GM13976 (cell line): ENCODE measurements at places on chromosomes 11 and 22.

GRCh38 chr11:130710497-130711012 is 205.7 kb downstream of the SNX19 start:
- no peak for DNase-seq

- DNase-seq, result peak; percentile 39
Measured at GRCh38 chr11:36356201-36356600, 60.1 kb downstream of the PRR5L start.

DNA sequence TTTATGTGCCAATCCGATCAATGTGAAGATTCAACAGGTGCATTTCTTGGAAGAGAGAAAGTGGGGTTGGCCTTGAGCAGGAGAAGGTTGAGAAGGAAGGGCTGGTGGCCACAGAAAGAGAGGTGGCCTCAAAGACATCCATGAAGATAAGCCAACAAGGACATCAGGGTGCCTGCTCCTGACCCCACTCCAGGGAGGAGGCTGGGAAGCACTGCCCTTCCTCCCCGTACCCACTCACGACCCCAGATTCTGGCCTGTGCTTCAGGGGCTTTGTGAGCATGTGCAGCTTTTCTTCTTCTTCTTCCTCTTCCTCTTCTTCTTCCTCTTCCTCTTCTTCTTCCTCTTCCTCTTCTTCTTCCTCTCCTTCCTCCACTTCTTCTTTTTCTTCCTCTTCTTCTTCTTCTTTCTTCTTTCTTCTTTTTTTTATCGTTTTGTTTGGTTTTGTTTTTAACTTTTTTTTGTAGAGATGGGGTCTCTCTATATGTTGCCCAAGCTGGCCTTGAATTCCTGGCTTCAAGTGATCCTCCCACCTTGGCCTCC is 30.3 kb downstream of the DKK3 start:
- no peak for DNase-seq

DNA sequence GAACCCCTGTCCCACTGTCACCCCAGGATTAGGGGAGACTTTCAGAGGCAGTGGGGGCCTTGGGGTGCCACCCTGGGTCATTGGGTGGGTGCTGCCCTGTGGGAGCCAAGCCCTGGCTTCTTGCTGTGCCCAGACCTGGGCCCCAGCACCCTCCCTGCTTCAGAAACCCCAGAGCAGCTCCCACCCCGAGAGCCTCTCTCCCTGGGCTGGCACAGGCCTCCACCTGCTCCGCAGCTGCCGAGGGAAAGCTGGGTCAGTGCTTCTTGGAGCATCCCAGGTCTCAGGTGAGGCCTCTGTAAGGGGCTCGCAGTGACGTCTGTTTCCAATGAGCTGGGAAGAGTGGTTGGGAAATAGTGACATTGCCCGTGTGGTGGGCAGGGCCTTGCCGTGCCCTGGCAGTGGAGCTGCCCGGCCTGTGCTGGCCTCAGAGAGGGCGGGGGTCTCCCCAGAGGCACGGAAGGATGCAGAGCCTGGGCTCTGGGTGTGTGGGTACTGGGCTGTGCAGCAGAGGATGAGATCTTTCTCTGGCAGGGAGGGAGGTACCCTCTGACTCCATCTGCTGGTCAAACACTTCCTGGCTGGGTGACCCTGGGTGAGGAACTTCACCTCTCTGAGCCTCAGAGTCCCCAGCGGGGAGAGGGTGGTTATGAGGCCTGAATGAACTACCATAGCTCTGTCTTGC is 23.0 kb downstream of the C22orf23 start:
- peak; percentile 66 for DNase-seq

- no peak for DNase-seq
Measured at GRCh38 chr11:116775975-116776374, 3.2 kb upstream of the BUD13 start.

GRCh38 chr11:12669930-12670329 is 4.3 kb upstream of the TEAD1 start:
- no peak for DNase-seq
